ENCODE measurements at places on chromosomes 16 and 17.

DNA sequence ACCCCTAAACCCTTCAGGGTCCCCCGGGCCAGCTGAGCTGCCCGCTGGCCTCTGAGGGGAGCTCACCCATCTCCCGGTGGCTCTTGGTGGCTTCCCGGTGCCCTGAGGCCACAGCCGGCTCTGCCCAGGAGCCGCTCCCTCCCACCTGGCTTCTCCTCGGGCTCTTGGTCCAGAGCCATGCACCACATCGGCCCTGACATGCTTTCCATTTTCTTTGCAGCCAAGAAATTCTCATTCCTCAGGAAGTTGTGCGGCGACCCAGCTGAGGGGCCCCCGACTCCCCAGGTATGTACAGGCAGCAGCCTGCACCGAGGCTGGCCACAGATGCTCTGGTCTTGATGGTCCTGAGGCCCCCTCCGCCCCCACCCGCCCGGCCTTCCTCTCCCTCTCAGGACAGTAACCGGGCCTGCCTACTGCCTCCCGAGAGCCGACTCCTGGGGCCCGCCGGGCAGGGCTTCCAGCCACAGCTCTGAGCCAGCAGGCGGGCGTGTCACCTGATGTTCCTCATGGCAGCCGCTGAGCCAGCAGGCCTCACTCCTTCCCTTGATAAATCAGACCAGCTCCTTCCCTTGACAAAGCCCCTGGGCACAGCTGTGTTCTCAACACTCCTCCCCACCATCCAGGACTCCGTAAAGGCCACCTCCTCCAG, 28.4 kb upstream of the ZFPM1 start:
- no peak for DNase-seq

DNA sequence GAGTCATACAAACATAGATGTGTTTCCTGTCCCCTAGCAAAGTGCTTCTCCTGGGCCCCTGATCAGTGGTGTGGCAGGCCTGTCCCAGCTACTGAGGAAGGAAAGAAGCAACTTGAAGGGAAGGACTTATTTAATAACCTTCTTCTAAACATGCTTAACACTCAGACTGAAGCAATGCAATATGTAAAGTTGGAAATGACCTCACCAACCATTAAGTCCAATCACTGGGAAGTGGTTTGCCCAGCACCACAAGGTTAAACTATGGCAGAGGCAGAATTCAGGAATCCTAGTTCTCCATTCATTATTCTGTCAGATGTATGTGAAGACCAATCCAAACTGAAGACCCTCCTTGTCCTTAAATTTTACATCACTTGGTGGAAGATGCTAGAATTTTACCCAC, 39.1 kb downstream of the CENPV start:
- DNase-seq, result no peak

DNA sequence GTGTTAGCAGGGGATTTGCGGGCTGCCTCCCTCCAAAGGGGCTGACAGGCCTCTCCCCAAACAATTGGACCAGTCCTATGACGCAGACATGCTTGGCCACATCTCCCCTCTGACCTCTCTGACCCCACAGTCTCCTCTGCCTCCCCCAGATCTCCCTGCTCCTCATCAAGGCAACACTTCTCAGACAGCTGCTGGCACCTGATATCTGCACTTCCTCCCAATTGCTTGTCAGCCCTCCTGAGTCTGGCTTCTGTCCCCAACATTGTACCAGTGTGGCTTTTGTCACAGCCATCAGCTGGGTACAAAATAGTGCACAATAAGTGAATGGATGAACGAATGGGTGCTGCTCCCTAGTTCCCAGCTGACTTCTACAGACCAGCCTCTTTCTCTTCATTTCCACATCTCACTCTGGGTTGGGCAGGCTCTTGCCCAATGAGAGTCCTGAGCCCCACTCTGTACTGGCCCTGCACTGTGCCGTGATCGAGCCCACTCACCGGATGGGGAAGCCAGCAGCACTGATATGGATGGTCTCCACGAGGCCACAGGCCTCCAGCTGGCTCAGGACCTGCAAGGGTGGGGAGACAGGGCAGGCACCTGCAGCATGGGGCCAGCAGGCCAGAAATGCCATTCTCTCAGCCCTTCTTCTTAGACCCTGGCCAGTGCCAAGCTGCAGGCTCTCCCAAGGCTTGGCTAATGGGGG, 17.1 kb downstream of the ZNHIT3 start:
- no peak for DNase-seq

DNA sequence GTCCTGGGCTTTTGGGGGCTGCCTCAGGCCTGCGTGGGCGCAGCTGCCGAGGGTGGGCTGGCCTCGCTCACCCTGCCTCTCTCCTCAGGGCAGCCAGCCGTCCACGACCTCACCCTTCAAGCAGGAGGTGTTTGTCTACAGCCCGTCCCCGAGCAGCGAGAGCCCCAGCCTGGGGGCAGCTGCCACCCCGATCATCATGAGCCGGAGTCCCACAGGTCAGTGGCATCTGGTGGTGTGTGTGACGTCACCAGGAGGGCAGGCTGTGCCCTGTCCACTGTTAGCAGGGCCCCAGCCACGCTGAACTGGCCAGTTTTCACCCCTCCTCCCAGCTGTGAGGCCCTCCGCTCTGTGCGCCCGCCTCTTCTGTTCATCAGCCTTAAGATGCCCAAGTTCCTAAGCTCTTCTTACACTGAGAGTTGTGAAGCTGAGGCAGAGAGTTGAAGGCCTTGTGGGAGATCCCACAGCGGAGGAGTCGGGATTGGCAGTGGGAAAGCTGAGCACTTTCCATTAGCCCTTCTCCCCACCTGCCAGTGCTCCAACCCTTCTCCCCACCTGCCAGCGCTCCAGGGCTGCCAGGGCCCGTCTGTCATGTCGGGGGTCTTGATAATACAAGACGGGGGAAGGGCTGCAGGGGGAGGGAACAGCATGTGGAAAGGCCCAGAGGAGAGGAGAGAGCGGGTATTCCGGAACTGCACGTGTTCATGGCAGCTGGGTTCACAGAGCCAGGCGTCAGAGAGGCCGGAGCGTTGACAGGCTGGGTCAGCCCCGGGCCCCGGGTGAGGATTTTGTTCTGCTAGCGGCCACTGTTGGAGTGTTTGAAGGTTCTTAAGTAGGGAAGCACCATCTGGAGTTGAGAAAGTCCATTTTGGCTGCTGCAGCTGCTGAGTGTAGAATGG, 36.3 kb downstream of the OR1D5 start:
- no peak for DNase-seq

DNA sequence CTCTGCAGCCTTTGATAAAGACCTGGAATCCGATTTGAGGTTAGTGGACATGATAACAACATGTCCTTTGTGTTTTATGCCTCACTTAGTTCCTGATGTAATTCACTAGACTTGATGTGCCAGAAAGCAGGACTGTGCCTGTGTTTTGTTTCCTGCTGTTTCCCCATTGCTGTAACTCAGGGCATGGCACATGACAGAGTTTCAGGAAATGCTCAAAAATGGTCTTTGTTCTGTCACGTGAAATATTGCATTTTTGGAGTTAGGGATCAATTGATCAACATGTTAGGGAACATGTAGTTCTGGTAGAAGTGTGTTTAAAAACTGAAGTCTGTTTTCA, 32.8 kb downstream of the DHX38 start:
- no peak for DNase-seq

DNA sequence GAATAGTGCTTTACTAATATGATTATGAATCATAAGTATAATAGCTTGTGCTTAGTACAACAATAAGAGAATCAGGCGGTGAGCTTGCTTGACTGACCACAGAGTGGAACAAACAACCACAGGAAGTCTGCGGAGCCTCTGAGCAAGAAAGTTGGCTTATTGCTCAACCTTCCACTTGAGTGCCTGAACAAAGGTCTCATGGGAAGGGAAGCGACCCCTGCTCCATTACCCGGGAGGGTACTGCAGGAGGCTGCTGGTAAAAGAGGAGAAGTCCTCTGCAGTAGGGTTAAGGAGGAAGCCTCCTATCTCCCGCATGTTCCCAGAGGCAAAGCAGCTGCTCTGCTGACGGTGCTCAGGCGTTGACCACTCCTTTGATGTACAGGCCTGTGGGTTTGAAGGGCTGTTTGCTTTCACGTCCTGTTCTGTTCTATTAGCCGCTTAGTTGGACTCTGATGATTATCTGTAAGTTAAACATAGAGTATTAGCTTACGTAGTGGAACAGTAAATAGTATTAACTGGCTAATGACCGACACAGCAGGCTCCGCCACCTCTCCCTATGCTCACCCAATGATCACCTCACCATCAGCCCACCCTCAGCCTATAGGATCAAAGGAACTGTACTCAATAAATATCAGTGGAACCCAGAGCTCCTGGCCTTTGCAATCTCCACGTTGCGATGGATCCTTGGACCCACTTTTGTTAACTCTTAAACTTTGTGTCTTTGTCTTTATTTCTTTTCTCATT, 17.5 kb downstream of the ALOX15B start:
- no peak for DNase-seq

DNA sequence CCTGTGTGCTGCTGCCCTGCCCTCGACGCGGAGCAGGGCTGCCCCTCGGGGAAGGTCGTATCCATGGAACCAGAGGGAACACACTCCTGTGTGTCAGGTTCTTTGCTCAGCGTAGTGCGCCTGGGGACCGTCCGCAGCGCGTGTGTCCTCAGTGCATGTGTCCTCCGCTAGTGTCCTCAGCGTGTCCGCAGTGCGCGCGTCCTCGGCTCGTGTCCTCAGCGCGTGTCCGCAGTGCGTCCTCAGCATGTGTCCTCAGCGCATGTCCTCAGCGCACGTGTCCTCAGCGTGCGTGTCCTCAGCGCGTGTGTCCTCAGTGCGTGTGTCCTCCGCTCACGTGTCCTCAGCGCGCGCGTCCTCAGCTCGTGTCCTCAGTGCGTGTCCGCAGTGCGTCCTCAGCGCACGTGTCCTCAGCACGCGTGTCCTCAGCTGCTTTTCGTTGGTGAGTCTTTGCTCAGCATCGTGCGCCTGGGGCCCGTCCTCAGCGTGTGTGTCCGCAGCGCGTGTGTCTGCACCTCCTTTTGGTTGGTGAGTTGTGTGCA, 59.2 kb upstream of the ZNF750 start:
- DNase-seq, result no peak

DNA sequence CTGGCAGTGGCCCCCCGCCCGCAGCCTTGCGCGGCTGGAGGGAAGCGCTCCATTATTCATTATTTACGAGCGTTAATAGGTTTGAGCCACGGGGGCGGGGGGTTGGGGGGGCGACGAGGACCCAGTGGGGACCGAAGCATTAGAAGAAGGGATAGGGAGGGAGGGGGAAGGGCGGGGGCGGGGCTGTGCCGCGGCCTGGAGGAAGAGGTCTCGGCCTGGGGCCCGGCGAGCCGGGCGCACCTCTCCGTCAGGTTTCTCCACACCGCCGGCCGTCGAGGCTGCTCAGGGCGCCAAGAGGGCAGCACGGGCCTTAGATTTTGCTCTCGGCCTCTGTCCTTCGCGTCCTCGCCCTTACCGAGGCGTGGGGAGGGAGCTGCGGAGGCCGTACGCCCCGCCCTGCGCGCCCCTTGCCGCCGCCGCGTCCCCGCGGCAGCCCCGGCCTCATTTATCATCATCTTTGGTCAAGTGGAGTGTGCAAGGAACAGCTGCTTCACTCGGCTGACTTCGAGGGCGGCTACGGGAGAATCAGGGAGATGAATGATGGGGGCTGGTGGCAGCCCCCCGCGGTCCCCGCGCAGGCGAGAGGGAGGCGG, 54.2 kb downstream of the SREBF1 start:
- no peak for DNase-seq

GRCh38 chr17:4898351-4898750, 985 bp upstream of the C17orf107 start:
- DNase-seq, result no peak

GRCh38 chr16:27359051-27359450, 42.9 kb upstream of the IL21R start:
- DNase-seq, result no peak

DNA sequence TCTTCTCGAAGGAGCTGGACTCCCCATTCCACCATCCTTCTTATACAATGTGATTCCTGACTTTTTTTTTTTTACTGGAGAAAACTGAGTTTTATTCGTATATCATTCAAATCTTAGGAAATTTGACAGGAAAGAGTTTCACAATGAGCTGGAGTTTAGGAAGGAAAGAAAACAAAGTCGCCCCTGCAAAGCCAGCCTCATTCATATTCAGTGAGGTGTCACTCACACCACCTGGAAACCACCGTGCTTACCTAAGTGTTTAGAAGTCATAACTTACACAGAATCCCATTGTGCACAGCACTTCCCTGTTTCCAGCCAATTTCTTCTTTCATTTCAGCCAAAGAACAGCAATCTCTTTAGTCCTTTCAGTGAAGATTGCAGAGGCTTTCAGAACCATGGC, 90.3 kb upstream of the CHMP6 start:
- no peak for DNase-seq

DNA sequence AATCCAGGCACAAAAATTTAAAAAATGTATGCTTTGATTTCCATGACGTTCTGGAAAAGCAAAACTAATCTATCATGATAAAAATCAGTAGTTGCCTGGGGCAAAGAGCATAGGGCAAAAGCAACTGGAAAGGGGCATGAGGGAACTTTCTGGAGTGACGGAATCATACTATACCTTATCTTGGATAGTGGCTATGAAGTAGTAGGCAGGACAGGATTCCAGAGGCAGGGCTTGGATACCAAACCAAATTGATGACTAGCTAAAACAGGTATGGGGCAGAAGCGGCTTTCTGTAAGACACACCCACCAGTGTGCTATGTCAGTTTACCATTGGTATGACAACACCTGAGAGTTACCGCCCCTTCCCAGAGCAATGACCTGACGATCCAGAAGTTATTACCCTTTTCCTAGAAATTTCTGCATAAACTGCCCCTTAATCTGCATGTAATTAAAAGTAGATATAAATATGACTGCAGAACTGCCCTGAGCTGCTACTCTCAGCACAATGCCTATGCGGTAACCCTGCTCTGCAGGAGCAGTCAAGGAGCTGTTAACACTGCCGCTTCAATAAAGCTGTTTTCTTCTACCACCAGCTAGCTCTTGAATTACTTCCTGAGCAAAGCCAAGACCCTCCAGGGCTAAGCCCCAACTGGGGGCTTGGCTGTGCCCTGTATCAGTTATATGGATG, 56.7 kb downstream of the CFDP1 start:
- no peak for DNase-seq

- DNase-seq, result no peak
These were observed 5.2 kb downstream of the KCNG4 start for GRCh38 chr16:84234321-84235241.

DNA sequence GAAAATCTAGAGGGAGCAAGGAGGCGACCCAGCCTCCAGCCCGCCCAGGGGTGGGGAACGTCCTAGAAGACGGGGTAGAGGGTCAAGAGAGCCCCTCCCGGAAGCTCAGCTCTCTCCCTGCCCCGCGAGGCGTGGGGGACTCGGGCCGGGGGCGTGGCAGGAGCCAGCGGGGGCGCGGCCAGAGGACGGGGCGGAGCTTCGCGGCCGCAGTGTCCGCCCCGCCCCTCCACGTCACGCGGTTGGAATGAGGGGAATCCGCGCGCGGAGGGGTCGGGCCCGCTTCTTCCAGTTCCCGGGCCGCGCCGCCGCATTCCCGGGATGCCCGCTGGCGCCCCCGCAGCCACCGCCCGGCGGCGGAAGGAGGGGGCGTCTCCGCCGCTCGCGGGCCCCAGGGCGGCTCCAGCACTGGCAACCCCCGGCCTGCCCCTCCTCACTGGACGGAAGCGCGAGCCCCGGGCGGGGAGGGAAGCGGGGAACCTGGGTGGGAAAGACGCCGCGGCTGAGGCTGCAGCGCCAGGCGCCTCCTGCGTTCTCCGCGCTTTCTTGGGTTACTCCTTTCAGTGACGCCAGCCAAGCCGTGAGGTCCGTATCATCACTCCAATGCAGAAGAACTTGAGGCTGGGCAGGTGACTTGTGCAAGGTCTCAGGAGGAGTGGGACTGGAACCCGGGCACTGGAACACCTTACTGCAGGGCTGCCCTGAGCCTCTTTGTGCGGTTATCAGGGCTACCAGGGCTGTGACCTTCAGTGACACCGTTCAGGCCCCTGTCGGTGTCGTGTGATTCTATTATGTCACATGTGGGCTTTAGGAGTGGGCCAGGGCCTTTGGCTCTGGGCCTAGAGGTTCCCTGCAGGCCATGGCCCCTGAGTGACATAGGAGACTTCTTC, 4.3 kb downstream of the MYO1C start:
- peak; percentile 69 for DNase-seq
